PC-3 (cell line): ENCODE measurements at places on chromosomes 6 and 20. TPM values are rescaled to one million over a fixed set of nuclear protein-coding genes. Genes with fewer than 3 reads are reported as not detected.

GRCh38 chr20:49290608-49291191, 12.8 kb upstream of the ZNFX1 start:
- DNase-seq, result no peak

GRCh38 chr20:56988446-56988845, 278.0 kb downstream of the BMP7 start:
- DNase-seq, result no peak

- DNase-seq, result peak; percentile 76
Observed at GRCh38 chr20:45036044-45036755, 64.7 kb downstream of the KCNS1 start.

DNA sequence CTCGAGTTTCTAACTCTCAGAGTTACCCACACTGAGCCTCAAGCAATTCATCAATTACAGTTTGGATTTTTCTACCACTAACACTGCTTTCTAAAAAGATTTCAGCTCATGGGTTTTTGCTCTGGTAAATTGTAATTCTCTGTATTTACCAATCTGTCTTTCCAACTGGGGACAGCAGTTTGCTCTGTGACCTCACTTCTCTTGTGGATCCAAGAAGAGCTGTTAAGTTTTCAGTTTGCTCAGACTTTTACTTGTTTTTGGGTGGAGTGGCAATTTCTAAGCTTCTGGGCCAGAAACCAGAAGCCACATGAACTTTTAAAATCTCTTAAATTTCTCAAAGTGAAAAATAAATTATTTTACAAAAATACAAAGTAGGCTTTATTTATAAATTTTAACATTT, 74.2 kb downstream of the ROS1 start:
- no peak for DNase-seq

DNA sequence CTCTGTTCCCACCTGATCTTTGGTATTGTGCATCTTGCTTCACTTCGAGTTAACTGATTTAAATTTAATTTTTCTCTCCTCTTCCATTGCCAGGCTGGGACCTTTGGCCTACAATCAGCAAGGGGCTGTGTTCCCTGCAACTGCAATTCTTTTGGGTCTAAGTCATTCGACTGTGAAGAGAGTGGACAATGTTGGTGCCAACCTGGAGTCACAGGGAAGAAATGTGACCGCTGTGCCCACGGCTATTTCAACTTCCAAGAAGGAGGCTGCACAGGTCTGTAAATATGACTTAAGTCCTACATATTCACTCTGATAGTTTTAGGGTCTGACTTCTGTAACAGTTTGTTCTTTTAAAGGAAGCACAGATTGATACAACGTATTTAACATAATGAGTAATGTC, 412.4 kb downstream of the ARHGAP18 start:
- DNase-seq, result peak; percentile 6

DNA sequence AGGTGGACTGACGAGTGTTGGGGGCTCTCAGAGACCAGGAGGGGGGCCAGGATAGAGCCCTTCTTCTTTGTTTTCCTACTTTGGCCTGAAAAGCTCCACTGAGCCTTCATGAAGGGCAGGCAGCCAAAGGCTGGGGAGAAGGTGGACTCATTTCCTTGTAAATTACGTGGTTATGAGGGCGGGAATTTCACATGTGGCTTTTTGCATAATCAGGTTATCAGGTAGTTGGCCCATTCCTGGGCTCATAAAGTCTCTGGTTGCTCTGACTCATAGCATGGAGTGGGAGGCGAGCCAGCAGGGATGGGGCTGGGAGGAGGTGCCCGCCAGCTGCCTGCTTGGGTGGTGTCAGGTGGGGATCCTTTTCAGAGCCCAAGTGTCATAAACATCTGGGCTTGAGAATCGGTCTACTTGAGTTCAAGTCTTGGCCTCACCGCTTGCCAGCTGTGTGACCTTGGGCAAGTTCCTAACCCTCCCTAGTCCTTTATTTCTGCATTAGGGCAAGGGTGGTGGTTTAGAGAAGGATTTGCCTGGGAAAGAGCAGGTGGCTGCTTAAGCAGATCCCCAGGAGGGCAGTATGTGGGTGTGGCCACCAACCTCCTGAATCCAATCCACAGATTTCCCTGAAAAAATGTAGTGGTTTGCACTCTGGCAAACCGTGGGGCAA, 26.5 kb upstream of the RNF24 start:
- DNase-seq, result peak; percentile 100

DNA sequence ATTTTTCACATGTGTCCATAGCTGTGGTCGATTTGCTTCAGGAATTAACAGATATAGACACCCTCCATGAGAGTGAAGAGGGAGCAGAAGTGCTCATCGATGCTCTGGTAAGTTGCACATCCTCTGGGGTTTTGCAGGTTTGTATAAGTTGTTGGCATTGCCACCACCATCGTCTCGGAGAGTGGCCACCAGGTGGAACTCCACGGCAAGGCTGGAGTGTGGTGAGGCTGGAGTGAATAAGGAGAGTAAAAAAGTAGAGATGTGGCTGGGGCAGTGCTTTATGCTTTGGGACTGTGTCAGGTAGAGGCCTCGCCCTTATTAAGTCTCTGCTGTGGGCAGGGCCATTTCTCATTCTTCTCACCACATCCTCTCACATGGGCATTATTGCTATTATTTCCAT, 63.7 kb downstream of the CTNNBL1 start:
- DNase-seq, result no peak

DNA sequence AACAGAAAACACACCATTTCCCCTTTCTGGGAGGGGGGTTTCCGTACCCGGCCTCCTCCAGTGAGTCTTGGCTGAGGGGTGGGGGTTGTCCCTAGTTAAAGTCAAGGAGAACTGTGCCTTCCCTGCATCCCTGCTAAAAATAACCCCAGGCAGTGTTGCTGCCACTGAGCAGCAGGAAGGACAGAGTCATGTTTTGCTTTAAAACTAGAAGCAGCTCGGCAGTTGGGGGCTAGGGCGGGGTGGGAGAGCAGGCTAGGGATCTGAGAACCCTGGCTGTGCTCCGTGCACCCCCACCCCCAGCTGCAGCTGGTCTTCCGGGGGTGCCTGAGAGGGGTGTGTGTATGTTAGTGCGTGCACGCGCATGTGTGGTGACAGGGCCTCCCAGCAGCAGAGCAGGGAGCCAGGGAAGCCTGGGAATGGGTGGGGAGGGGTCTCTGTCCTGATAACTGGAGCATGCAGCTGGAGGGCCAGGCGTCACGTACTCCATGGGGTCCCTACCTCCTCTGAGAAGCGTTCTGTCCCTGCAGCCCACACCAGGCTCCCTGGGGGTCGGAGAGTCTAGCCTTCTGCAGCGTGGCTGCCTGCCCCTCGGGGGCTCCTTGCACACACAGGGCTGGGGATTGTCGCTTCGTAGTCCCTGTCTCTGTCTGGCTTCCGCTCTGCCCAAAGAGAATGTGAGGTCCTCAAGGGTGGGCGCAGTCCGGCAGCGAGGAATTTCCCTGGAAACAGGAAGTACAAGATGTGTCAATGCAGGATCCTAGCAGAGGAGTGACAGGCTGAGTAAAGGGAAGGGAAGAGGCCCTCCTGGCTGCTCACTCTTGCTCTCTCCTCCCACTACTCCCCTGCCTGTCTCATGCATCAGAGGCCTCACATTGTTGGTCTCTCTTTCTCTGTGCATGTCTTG, 16.8 kb upstream of the ARMC12 start:
- DNase-seq, result no peak

BHLHE23 gene
- total RNA-seq, result not detected in 2 replicates

REV3L gene
- total RNA-seq, result 13.9 and 25.3 TPM in 2 replicates
